ENCODE measurements at places on chromosomes 7 and 10.

- DNase-seq: no peak
Measured at GRCh38 chr7:85186083-85186520, 754 bp downstream of the SEMA3D start.

- DNase-seq: no peak
Measured at GRCh38 chr7:84187813-84188510, 6.6 kb downstream of the SEMA3A start.

DNA sequence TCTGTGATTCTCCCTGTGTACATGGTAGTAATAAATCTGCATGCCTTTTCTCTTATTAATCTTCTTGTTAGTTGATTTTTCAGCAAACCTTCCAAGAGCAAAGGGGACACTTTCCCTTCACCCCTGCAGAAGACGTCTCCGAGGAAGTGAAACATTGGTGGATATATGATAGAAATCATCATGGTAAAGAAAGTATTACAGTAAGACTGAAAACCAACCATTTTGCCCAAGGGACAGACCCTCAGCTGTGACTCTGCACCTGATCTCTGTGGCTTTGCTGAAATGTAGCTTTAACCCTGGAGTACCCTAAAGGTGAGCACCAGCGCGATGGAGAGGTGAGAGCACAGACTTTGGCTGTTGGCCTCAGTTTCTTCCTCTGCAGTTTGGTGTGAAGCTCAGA is 32.8 kb upstream of the MYO3A start:
- DNase-seq: no peak

DNA sequence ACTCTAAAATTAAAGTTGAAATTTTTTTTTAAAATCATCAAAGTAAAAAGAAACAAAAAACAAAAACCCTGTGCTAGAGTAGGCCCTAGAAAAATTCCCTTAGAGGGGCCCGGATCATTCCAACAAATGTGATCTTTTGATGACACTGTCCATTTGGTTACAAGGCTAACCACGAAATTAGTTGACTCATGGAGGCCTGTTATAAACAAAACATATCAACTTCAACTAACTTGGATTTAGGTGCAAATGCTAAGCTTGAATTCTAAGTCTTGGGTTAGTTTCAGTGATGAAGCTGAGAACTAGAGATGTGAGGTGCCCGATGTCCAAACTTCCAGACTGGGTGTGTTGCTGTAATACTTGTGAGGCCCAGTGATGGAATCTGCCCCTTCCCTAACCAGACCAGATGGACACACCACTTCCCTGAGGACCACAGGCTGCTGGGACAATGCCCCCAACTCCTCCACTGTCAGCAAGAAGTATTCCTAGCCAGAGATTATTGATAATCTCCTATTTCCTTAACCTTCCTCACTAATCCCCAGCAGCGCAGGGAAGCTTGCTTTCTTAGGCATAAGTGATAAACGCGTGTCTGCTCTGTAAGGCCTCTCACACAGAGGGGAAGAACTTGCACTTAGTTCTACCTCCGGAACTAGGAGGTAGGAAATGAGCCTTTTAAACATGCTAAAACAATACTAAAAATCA is 108.7 kb downstream of the RAPGEF5 start:
- no peak for DNase-seq

DNA sequence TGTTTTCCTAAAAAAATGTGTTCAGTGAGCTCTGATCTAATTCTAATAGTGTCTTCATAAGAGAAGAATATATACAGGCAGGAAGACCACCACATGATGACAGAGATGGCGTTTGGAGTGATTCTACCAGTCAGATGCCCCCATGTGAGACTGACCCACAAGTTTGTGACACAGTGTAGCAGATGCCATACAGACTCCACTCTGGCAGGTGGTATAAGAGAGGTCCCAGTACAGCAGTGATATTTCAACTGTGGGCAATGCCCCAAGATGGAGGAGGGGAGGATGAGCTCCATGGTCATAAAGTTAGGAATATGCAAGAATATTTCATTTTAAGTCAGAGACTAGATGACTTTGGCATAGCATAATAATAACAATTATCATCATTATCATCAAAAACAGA is 1022.6 kb downstream of the KCNMA1 start:
- DNase-seq: no peak

DNA sequence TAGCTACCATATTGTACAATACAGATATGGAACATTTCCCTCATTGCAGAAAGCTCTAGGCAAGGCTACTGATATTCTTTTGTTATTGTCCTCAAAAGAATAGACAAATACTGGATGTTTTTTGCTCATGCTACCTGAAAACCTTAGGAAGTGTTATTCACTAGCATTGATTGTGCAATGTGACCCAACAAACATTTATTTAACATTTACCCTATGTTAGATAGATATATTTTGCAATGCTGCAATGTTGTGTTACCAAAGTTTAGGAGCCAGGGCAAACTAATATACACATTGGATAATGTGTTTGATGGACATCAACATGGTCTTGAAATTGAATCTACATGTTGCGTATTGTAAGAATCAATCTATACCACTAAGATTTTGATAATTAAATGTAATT is 112.8 kb upstream of the CREB5 start:
- no peak for DNase-seq

DNA sequence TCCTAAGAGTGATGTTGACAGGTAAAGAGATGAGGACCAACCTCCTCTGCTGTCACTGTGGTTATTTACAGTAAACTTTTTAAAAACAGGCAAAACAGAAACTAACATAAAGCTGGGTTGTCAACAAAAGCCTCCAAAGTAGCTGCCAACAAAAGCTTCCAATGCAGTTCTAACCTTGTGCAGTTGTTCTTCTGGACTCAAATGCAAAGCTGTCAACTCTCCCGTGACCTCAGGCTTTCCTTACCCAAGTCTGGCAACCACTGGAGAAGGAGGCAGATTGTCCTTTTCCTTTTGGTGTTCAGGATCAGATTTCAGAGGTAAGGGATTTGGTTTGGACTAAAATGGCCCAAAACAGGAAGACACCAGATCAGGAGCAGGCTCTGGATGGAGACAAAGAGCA is 63.1 kb downstream of the DLG5 start:
- DNase-seq: no peak

DNA sequence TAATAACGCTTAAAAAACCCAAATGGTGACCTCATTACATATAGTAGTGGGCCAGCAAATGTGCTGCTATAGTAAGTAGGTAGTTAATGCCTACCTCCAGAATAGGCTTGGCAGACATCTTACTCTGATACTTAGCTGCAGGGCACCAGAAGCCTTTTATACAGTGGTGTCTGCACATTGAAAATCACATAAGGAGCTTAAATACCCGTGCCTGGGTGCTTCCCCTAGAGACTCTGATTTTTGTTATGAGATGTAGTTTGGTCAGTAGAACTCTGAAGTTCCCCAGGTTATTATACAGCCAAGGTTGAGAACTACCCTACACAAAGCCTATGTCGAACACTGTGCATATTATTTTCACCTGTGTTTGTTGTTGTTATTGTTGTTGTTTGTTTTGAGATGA is 47.2 kb downstream of the ANKIB1 start:
- DNase-seq: no peak

DNA sequence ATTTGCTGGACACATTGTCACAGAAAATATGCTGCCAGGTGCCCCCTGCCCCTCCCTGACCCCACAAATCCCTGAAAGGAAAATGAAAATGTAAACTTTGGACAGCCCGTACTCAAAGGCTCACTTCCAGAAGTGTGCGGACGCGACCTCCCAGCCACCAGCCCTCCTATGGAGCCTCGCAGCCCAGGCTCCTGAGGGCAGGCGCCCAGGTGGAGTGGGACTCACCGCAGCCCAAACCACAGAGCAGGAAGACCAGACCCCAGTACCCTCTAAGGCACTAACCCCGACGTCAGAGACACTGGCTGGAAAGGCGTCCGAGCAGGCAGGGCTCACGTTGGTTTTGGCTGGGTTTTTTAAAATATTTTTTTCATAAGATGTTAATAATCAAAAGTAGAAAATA is 57.3 kb downstream of the CSGALNACT2 start:
- DNase-seq: no peak

GRCh38 chr7:8070451-8071180 is 102.0 kb downstream of the GLCCI1 start:
- DNase-seq: no peak

DNA sequence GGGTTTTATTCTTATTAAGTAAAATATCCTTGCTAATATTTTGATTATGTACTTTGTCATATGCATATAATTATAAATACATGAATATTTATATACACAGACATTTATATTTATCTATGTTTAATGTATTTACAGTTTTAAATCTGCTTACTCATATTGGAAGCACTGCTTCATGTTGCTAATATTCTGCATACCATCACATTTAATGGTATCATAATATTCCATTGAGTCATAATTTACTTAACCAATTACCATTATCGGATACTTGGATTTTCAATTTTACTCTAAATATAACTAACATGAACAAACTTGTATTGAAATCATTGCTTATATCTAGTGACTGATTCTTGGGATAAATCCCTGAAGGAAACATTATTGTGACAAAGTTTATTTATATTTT is 155.2 kb downstream of the MBL2 start:
- DNase-seq: no peak

All from stimulated activated CD8-positive, alpha-beta memory T cell treated with anti-CD3 and anti-CD28 coated beads, Interleukin-2, amount 100 ng/mL, for 1 hour (primary cell).